Fibroblast of skin of right biceps (primary cell): ENCODE measurements at places on chromosomes 5 and 9.

- no peak for DNase-seq
These were observed 146.8 kb downstream of the SIL1 start for GRCh38 chr5:139051392-139051791.

DNA sequence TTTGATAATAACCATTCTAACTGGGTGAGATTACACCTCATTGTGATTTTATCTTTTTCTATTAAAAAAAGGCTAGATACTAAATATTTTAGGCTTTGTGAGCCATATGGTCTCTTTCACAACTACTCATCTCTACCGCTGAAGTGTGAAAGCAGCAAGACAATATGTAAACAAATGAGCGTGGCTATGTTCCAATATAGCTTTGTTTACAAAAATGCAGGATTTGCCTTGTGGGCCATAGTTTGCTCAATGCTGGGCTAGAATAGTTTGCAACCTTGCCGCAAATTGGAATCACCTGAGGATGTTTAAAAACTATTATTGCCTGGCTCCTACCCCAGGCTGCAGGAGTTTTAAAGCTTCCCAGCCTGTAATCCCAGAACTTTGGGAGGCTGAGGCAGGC is 10.2 kb upstream of the GPR150 start:
- no peak for DNase-seq

GRCh38 chr9:112003538-112003937 is 106.9 kb downstream of the UGCG start:
- DNase-seq = no peak

GRCh38 chr5:130526708-130527107 is 622.4 kb downstream of the CHSY3 start:
- peak; percentile 52 for DNase-seq

GRCh38 chr5:31909073-31909472 is 265.0 kb downstream of the GOLPH3 start:
- DNase-seq = no peak

GRCh38 chr9:83466877-83467276 is 71.3 kb downstream of the FRMD3 start:
- DNase-seq = peak; percentile 37

- no peak for DNase-seq
These were observed 89.6 kb downstream of the AMBP start for GRCh38 chr9:113988385-113989016.

DNA sequence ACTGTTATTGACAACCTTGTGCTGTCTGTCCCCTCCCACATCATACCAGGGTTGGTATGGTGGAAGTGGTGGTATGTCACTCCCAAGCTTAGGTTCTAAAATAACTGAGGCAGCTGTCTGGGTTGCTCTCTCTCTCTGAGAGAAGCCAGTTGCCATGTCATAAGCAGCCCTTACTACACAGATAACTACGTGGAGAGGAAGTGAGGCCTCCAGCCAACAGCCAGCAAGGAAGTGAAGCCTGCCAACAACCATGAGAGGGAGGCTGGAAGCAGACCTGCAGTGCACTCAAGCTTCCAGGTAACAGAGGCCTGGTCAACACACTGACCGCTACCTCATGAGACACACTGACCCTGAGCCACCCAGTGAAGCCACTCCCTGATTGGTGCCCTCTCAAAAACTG is 18.6 kb downstream of the CTNNAL1 start:
- peak; percentile 19 for DNase-seq

- DNase-seq = peak; percentile 60
These were observed 206.8 kb upstream of the ITGA1 start for GRCh38 chr5:52580921-52581320.

DNA sequence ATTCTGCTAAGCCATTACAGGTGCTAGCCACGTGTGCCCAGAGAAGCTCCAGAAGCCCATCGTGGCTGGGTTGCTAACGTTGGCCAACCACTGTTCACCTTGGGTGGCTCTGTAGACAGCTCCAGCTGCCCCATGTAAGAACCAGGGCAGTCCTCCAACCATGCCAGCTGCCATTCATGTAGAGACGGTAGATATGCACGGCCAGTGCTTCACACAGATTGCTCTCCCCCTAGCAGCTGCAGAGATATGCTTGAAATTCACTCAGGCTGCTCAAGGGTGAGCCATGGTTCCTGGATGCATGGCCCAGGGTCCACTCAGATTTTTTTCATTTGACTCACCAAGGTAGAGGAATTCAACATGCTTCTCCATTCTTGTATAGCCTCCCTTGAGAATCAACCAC is 31.0 kb downstream of the GADD45G start:
- peak; percentile 86 for DNase-seq

GRCh38 chr5:171659896-171660295 is 125.7 kb upstream of the SMIM23 start:
- DNase-seq = no peak

- no peak for DNase-seq
These were observed 440.7 kb downstream of the NFIB start for GRCh38 chr9:13873203-13873602.

GRCh38 chr5:172283020-172283861 is at the start of gene UBTD2:
Gene UBTD2 (minus strand): TSS chr5:172283764. CDS start chr5:172283665, 99 bp downstream.
- DNase-seq = peak; percentile 83

- DNase-seq = peak; percentile 83
These were observed 353.2 kb downstream of the CWC27 start for GRCh38 chr5:65121880-65122436.

DNA sequence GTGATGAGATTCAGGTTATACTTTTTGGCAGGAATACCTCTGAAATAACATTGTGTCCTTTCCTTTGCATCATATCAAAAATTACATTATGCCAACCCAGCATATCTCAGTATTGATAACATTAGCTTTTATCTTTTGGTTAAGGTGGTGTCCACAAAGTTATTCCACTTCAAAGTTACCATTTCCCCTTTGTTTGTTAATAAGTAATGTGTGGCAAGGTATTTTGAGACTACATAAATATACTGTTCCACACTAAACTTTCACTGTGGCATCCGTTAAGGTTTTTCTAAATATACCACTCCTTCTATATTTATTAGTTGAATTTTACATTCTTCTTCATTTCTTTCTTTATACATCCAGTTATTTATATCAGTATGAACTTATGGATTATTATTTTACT is 14.1 kb upstream of the ARHGEF37 start:
- DNase-seq = no peak

GRCh38 chr9:118595719-118596305 is 773.4 kb downstream of the BRINP1 start:
- DNase-seq = peak; percentile 46

GRCh38 chr5:115962239-115962564 is at the start of gene LVRN:
Gene LVRN (plus strand): TSS chr5:115962475. CDS start chr5:115962618, 143 bp downstream.
- no peak for DNase-seq

DNA sequence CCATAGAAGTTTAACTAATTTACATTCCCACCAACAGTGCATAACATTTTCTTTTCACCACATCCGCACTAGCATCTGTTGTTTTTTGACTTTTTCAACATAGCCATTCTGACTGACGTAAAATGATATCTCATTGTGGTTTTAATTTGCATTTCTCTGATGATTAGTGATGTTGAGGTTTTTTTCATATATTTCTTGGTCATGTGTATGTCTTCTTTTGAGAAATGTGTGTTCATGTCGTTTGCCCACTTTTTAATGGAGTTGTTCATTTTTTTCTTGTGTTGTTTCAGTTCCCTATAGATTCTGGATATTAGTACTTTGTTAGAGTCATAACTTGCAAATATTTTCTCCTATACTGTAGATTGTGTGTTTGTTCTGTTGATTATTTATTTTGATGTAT is 163.4 kb downstream of the FER start:
- DNase-seq = no peak

DNA sequence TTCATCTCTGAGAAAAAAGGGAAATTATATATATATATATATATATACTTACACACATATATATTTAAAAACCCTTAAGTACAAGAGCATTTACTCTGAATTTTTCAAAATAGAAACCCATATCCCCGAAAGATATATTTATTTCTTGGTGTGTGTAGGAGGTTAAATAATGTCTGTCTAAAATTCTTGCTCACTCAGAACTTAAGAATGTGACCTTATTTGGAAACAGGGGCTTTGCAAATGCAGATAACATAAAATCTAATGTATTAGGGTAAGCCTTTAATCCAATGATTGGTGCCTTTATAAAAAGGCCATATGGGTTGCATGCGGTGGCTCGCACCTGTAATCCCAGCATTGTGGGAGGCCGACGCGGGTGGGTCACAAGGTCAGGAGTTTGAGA is 517.3 kb upstream of the TLE4 start:
- peak; percentile 55 for DNase-seq

DNA sequence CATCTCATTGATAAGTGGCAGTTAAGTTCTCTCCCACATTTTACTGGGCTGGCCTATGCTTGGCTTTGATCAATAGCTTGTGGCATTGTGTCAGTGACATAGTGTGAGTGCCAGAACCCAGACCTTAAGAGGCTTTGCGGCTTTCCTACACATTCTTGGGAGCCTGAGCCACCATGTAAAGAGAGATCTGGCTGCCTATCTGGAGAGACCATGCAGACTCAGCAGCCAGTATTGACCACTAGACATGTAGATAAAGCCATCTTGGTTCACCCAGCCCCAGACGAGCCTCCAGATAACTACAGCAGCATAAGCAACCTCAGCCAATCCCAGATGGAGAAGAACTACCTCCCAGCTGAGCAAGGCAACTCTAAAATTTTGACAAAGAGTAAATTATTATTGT is 28.6 kb downstream of the C9orf153 start:
- no peak for DNase-seq

- DNase-seq = no peak
These were observed 42.8 kb upstream of the GDNF start for GRCh38 chr5:37882636-37883035.

DNA sequence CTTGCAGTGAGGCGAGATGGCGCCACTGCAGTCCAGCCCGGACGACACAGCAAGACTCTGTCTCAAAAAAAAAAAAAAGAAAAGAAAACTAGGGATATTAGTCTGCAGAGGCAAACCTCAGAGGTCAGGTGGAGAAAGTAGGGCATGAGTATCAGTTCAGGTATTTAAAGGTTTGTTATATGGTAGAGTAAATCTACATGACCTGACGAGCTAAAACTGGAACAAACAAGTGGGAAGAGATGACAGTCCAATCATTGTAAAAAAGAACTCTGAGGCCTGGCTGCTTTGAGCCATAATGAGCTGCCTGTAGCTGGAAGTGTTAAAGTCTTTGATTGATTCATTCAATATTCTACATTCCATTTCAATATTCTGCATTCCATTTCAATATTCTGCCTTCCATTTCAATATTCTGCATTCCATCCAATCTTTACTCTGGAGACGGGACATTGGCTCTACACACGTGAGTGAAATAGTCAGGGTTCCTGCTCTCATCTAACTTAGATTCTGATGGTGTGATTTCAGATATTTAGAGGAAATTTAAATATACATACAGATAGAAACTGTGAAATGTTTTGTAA is 28.9 kb upstream of the GRAMD2B start:
- peak; percentile 55 for DNase-seq

DNA sequence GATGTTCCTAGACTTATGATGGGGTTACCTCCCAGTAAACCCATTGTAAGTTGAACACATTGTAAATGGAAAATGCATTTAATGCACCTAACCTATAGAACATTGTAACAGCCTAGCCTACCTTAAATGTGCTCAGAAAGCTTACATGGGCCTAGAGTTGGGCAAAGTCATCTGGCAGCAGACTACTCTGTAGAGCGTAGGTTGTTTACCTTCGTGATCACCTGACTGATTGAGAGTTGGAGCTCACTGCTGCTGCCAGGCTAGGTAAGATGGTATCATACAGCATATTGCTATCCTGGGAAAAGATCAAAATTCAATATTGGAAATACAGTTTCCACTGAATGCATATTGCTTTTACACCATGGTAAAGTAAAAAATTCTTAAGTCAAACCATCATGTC is 95.4 kb downstream of the HTR4 start:
- no peak for DNase-seq

- DNase-seq = no peak
These were observed 233.4 kb upstream of the ST8SIA4 start for GRCh38 chr5:101136454-101136853.

DNA sequence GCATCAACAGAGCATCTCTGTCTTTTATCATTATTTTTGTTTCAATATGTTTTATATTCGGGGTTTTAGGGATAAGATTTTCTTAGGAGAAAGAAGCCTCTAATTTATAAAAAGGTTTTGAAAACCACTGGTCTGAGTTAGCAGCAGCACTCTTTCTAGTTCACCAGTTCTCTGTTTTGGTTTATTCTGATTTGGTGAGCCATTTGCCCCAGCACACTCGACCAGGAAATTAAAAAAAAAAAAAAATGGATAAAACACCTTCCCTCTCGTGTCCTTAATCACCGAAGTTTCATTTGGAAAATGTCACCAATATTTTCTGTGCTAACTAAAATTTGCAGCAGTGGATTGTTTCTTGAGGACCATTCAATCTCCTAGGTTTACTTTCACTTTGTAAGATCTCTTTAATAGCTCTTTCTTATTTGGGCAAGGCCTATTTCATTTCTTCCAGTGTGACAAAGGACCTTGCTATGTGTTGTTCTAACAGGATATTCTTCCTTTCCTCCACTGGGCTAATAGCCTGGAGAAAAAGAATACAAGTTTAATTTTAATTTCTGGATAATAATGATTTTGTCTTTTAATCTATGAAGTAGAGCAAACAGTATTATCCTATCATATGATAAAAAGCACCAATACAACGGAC is 57.8 kb upstream of the ANXA1 start:
- peak; percentile 11 for DNase-seq

DNA sequence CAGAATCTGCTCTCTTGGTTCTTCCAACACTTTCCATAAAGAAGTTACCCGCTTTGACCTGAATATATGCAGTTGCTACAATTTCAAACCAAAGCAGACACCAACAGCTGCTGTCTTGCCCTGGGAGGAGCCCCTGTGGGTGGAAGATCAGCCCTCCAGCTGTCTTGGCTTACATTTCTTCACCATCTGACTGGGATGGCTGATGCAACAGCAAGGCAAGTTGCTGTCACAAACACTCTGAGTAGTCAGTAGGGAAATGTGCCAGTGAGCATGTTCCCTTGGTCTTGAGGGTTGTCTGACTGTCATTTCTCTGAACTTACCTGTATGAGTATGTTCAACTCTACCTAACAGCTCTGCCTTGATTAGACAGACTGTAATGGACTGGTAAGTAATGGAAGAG is 152.9 kb downstream of the SGCD start:
- DNase-seq = peak; percentile 82
